Psoas muscle (tissue), 8 donors: ENCODE measurements at places on chromosomes 1 and 21. TPM values are rescaled to one million over a fixed set of nuclear protein-coding genes. Genes with fewer than 3 reads are reported as not detected.

Gene TNFRSF1B
- 9.9 TPM for total RNA-seq

GRCh38 chr1:154546264-154547063 is 12.0 kb downstream of the UBE2Q1 start:
- H3K27me3 ChIP-seq, result no peaks in the 10 kb centered on the region
- peaks cover 36% of the 10 kb centered on the region for H3K36me3 ChIP-seq
- no peaks in the 10 kb centered on the region for H3K4me1 ChIP-seq
- H3K4me3 ChIP-seq, result no peak overlapping the region
- no peak overlapping the region for H3K27ac ChIP-seq
- DNase-seq, result peak; percentile 44

DNA sequence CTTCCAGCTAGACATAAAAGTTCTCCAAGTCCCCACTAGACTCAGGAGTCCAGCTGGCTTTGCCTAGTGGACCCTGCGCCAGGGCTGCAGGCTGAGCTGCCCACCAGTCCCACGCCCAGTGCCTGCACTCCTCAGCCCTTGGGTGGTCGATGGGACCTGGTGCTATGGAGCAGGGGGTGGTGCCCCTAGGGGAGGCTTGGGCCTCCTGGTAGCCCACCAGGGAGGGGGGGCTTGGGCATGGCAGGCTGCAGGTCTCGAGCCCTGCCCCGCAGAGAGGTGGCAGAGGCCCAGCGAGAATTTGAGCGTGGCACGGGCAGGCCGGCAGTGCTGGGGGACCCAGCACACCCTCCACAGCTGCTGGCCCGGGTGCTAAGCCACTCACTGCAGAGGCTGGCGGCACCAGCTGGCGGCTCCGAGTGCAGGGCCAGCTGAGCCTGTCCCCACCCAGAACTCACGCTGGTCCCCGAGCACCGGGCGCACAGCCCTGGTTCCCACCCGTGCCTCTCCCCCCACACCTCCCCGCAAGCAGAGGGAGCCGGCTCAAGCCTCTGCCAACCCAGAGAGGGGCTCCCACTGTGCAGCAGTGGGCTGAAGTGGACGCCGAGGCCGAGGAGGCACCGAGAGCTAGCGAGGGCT is 30.2 kb upstream of the GBP5 start:
- DNase-seq, result no peak
- no peaks in the 10 kb centered on the region for H3K36me3 ChIP-seq
- H3K4me3 ChIP-seq, result no peak overlapping the region
- H3K27ac ChIP-seq, result no peak overlapping the region
- H3K4me1 ChIP-seq, result no peaks in the 10 kb centered on the region

Gene FBXO2
- 1.2 TPM for total RNA-seq

DNA sequence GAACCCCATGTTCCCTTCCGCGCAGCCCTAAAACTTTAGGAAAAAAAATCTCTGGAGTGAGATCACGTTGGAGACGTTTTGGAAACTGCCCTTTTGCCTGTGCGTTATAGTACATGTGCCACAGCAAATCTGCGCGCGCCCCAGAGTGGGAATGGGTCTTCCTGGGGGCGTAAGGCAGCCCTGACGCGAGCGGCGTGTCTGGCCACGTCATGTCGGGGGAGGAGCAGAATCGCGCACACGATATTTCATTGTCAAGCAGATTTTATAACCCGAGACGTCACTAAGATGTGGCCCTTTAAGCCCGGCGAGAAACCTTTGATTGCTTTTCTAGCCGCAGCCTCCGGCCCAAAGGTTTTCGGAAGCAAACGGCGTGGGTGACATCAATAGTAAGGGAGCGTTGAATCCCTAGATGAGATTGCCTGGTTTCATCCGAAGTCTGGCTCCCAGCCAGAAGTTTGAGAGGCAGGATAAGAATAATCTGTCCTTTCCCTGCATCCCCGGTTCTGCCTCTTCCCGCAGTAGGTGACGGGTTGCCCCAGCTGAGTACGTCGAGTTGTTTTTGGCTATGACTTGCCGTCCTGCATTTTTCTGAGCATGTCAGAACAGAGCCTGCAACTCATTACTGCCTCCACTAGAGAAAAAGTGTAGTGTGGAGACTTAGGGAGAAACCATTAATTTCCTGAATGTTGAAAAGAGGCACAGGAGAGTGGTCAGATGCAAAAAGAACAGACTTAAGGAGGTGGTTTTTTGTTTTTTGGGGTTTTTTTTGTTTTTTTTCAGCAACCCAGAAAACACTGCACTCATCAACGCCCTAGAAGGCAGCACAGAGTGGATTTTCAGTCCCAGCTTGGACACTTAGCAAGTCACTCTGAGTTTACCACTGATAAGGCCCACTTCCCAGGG is 817 bp upstream of the PMVK start:
- H3K4me3 ChIP-seq, result peak overlapping the region; percentile 76
- DNase-seq, result peak; percentile 91
- H3K27ac ChIP-seq, result peak overlapping the region; percentile 95
- no peaks in the 10 kb centered on the region for H3K36me3 ChIP-seq

- no peaks in the 10 kb centered on the region for H3K36me3 ChIP-seq
- no peak overlapping the region for H3K27ac ChIP-seq
- H3K4me1 ChIP-seq, result no peaks in the 10 kb centered on the region
- no peaks in the 10 kb centered on the region for H3K27me3 ChIP-seq
- H3K4me3 ChIP-seq, result no peak overlapping the region
- DNase-seq, result no peak
These were observed 322.8 kb downstream of the PAPPA2 start for GRCh38 chr1:176785791-176786190.

- peaks cover 24% of the 10 kb centered on the region for H3K4me1 ChIP-seq
- H3K27ac ChIP-seq, result peak overlapping the region; percentile 87
- H3K36me3 ChIP-seq, result no peaks in the 10 kb centered on the region
- DNase-seq, result no peak
These were observed 1.4 kb downstream of the ATF3 start for GRCh38 chr1:212609701-212610574.

Gene REN
- not detected for total RNA-seq

DNA sequence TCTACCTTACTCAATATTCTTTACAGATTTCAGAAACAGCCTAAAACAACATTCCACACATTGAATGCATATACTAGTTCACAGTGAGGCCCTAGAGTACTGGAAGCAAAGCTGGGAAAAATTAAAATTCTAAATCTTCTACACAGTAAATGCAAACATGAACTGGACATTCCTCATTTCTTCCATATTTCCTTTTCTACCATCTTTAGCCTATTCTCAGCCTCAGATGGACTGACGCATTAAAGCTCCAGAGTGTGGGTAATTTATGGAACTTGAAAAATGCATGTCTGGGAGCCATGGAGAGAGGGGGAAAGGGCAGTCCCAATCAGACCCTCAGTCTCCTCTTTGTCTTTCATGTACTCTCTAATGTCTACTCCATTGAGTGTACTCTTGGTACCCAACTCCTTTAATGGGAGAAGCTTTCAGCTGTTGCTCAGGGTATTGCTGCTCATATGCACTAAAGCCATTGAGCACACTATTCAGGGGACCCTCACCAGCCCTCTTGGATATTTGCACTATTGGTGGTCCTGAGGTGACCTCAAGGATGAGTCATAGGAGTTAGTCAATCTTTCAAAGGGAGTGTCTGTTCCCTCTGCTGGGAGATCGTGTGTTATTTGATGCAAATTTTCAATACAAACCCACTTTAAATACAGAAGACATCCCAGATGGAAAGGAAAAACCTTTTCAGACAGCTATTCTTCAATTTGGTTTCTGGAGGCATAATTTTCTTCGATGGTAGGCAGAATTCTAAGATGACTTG is 83.3 kb upstream of the KCNJ15 start:
- no peak overlapping the region for H3K4me3 ChIP-seq
- no peak for DNase-seq
- H3K27ac ChIP-seq, result no peak overlapping the region
- no peaks in the 10 kb centered on the region for H3K36me3 ChIP-seq

Gene SELE
- 0.12 TPM for total RNA-seq

- H3K27ac ChIP-seq, result no peak overlapping the region
- peaks cover 9% of the 10 kb centered on the region for H3K36me3 ChIP-seq
- H3K4me1 ChIP-seq, result peaks cover 21% of the 10 kb centered on the region
- DNase-seq, result no peak
- no peak overlapping the region for H3K4me3 ChIP-seq
These were observed 25.4 kb downstream of the ECE1 start for GRCh38 chr1:21264898-21265297.

GRCh38 chr1:246372559-246372958 is 134.5 kb downstream of the SMYD3 start:
- H3K4me3 ChIP-seq, result no peak overlapping the region
- no peak overlapping the region for H3K27ac ChIP-seq
- H3K27me3 ChIP-seq, result no peaks in the 10 kb centered on the region
- H3K36me3 ChIP-seq, result no peaks in the 10 kb centered on the region
- H3K4me1 ChIP-seq, result no peaks in the 10 kb centered on the region

DNA sequence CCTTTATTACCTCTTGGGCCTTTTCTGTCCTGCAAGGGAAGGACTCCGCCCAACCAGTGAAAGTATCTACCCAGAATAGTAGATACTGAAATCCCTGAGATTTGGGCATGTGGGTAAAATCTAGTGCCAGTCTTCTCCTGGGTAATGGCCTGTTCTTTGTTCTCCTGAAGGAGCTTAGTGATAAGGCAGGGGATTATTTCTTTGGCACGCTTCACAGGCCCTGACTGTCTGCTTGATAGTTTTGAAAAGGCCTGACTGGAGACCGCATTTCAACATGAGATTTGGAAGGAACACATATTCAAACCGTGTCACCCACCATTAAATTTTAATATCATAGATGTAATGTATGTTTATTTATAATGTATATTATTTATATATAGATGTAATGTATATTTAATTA is 48.9 kb downstream of the RASAL2 start:
- H3K27me3 ChIP-seq, result no peaks in the 10 kb centered on the region
- H3K4me3 ChIP-seq, result no peak overlapping the region
- H3K27ac ChIP-seq, result no peak overlapping the region
- no peaks in the 10 kb centered on the region for H3K36me3 ChIP-seq

DNA sequence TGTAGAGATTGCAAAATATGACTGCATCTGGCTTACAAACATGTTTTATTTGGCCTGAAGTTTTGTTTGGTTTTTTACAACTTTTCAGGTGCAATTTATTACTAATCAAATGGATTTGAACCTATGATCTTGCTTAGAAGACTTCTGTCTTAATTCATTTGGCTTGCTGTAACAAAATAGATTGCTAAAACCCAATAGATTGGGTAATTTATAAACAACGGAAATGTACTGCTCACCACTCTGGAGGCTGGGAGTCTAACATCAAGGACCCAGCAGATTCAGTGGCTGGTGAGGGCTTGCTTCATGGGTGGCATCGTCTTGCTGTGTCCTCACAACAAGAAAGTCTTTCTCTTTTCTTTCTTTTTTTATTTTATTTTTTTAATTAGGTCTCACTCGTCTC is 72.9 kb downstream of the LBR start:
- H3K27me3 ChIP-seq, result no peaks in the 10 kb centered on the region
- no peaks in the 10 kb centered on the region for H3K36me3 ChIP-seq
- no peaks in the 10 kb centered on the region for H3K4me1 ChIP-seq
- DNase-seq, result no peak
- H3K4me3 ChIP-seq, result no peak overlapping the region

GRCh38 chr1:59046134-59046533 is 250.8 kb upstream of the FGGY start:
- DNase-seq, result no peak
- no peaks in the 10 kb centered on the region for H3K27me3 ChIP-seq
- no peaks in the 10 kb centered on the region for H3K36me3 ChIP-seq
- no peak overlapping the region for H3K4me3 ChIP-seq
- no peak overlapping the region for H3K27ac ChIP-seq

DNA sequence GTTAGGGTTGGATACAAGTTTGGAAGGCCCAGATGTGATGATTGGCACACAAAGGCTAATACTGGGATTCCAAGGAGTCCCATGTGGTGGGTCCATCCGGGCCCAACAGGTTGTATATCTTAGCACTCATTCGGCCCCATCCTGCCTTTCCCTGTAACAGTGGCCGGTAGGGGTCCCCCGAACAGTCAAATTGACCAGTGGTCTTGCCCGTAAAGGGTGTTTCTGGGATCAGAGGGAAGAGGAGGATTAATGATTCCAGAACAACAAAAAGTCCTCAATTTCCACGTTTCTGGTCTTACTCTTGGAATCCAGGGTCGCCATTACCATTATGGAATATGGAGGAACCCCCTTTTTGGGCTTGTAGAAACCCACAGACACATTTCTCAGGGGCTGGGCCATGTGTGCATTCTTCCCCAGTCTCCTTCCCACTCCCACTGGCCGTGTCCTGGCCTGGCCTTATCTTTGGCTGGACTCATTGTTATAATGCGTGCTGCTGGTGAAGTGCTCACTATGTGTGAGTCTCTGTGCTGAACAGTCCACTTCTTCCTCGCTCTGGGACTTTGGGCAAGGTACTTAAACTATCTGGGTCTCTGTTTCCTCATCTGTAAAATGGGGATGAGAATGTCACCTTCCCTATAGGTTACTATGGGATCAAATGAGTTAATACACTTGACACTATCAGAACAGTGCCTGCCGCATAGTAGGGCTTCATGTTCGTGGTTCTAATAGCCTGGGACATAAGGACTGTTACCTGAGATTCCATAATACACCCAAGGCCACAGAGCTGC is 161.8 kb downstream of the DYRK1A start:
- H3K36me3 ChIP-seq, result no peaks in the 10 kb centered on the region
- peaks cover 19% of the 10 kb centered on the region for H3K4me1 ChIP-seq
- no peak overlapping the region for H3K27ac ChIP-seq
- no peaks in the 10 kb centered on the region for H3K27me3 ChIP-seq
- no peak for DNase-seq

Gene CD164L2
- not detected for total RNA-seq

DNA sequence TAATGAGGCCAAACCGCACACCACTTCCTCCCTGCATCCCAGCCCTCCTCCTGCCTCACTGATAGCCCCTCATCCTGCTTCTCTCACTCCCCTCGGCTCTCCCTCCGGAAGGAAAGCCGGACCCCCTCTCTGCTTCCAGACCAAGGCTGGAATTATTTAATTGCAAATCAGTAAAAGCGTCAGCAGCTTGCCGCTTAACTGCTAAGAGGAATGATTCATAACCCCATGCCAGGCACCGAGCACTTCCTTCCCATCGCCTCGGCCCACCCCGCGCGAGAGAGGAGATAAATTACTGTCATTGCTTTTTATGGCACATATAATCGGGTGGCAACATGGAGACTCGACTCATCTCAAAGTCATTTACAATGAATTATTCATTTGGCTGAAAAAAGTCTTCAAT is 77.3 kb downstream of the UBIAD1 start:
- no peak overlapping the region for H3K4me3 ChIP-seq
- no peaks in the 10 kb centered on the region for H3K4me1 ChIP-seq
- no peaks in the 10 kb centered on the region for H3K27me3 ChIP-seq
- H3K36me3 ChIP-seq, result no peaks in the 10 kb centered on the region
- no peak for DNase-seq
- no peak overlapping the region for H3K27ac ChIP-seq

DNA sequence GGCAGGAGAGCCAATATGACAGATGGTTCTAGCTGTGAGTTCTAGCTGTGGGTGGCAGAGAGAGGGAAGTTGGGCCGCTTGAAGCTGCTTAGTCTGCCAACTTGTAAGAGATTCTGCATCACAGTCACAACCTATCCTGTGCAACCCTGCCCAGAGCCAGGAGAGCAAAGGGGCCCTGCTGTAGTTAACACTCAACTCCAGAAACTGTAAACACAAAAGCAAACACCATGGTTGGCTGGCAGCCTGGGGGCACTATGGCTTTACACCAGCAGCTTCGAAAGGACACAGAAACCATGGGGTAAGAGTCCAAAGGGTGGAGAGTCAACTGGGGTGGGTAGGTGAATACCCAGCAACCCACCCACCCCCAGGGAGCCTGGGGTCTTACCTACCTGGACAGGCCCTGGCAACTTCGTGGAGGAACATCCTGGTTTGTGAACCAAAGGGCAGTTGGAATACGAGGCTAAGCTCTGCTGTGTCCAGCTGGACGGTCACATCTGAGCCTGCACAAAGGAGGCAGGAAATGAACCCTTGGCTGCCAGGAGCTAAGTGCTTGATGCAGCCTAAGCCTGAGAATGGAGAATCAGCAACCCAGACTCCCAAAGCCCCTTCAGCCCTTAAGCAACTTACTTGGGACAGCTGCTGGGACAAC is 6.4 kb downstream of the INPP5B start:
- H3K36me3 ChIP-seq, result peaks cover 92% of the 10 kb centered on the region
- peaks cover 6% of the 10 kb centered on the region for H3K4me1 ChIP-seq
- no peaks in the 10 kb centered on the region for H3K27me3 ChIP-seq
- no peak for DNase-seq
- no peak overlapping the region for H3K27ac ChIP-seq
